Pancreas (tissue), 10 donors: ENCODE measurements at places on chromosomes 6 and 20.

DNA sequence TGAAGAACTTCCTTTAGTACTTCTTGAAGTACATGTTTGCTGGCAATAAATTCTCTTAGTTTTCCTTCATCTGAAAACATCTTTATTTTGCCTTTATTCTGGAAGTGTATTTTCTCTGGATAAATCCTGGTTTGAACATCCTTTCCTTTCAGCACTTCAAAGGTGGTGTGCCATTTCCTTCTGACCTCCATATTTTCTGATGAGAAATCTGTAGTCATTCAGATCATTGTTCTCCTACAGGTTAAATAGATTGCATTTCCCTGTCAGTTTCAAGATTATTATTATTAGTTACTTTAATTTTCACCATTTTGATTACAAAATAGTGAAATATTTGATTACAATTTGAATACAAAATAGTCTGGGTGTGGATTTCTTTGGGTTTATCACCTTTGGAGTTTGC, 134.5 kb downstream of the CDH26 start:
- H3K4me1 ChIP-seq = no peaks in the 10 kb centered on the region
- no peak overlapping the region for H3K4me3 ChIP-seq
- peaks cover 3% of the 10 kb centered on the region for H3K27me3 ChIP-seq
- no peak overlapping the region for H3K27ac ChIP-seq

- no peaks in the 10 kb centered on the region for H3K4me1 ChIP-seq
- H3K27ac ChIP-seq = no peak overlapping the region
- H3K36me3 ChIP-seq = no peaks in the 10 kb centered on the region
- no peaks in the 10 kb centered on the region for H3K27me3 ChIP-seq
Measured at GRCh38 chr6:50963952-50964351, 145.3 kb downstream of the TFAP2B start.

GRCh38 chr20:55415567-55416142, 589.7 kb downstream of the CBLN4 start:
- no peak overlapping the region for H3K4me3 ChIP-seq
- H3K4me1 ChIP-seq = no peaks in the 10 kb centered on the region
- H3K36me3 ChIP-seq = no peaks in the 10 kb centered on the region
- no peak for DNase-seq
- no peak overlapping the region for H3K27ac ChIP-seq

GRCh38 chr20:35517125-35517524, 12.3 kb downstream of the C20orf173 start:
- no peaks in the 10 kb centered on the region for H3K36me3 ChIP-seq
- no peak for DNase-seq
- H3K27me3 ChIP-seq = no peaks in the 10 kb centered on the region
- no peak overlapping the region for H3K4me3 ChIP-seq

- no peaks in the 10 kb centered on the region for H3K27me3 ChIP-seq
- no peak overlapping the region for H3K4me3 ChIP-seq
- no peak for DNase-seq
- no peaks in the 10 kb centered on the region for H3K4me1 ChIP-seq
- H3K36me3 ChIP-seq = no peaks in the 10 kb centered on the region
Measured at GRCh38 chr20:5214826-5215225, 88.0 kb downstream of the CDS2 start.

DNA sequence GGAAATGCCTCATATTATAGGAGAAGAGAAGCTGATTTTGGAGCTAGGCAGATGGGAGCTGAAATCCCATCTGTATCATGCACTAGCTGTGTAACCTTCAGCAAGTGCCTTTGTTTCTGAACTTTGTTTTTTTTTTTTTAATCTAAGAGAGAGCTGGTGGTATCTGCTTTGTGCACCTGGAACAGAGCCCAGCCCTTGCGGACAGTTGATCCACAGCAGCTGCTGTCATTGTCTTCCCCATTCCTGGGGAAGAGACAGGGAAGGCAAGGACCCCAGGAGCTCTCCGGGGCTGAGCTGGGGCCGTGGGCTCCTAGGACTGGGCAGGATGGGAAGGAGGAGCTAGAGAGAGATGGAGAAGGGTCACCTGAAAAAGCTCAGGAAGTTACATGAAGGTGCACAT, 92.1 kb downstream of the SYNJ2 start:
- H3K4me1 ChIP-seq = no peaks in the 10 kb centered on the region
- no peak overlapping the region for H3K4me3 ChIP-seq
- H3K27ac ChIP-seq = no peak overlapping the region
- H3K27me3 ChIP-seq = no peaks in the 10 kb centered on the region
- DNase-seq = no peak
- H3K36me3 ChIP-seq = no peaks in the 10 kb centered on the region

GRCh38 chr20:40738976-40739375, 49.9 kb upstream of the MAFB start:
- no peak for DNase-seq
- no peak overlapping the region for H3K4me3 ChIP-seq
- H3K36me3 ChIP-seq = no peaks in the 10 kb centered on the region
- H3K27me3 ChIP-seq = peaks cover 5% of the 10 kb centered on the region
- H3K27ac ChIP-seq = no peak overlapping the region
- H3K4me1 ChIP-seq = no peaks in the 10 kb centered on the region

DNA sequence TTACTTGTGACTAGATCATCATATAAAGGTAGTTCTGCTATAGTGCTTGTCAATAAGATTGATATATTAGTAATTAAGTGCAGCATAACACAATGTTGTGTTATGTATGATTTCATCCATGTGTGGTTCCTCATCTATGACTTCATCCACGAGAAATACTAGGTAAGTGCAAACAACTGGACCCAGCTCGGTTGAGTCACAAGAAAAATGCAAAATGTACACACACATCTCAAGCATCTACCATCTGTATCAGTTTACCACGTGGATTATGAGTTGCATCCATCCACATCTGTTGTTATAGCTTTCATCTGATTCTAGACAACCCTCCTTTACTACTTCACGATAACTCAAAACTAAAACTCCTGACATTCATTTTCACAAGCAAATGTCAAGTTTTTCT, 517.0 kb upstream of the CITED2 start:
- H3K27ac ChIP-seq = no peak overlapping the region
- DNase-seq = no peak
- H3K4me3 ChIP-seq = no peak overlapping the region
- no peaks in the 10 kb centered on the region for H3K27me3 ChIP-seq
- no peaks in the 10 kb centered on the region for H3K36me3 ChIP-seq
- H3K4me1 ChIP-seq = no peaks in the 10 kb centered on the region

DNA sequence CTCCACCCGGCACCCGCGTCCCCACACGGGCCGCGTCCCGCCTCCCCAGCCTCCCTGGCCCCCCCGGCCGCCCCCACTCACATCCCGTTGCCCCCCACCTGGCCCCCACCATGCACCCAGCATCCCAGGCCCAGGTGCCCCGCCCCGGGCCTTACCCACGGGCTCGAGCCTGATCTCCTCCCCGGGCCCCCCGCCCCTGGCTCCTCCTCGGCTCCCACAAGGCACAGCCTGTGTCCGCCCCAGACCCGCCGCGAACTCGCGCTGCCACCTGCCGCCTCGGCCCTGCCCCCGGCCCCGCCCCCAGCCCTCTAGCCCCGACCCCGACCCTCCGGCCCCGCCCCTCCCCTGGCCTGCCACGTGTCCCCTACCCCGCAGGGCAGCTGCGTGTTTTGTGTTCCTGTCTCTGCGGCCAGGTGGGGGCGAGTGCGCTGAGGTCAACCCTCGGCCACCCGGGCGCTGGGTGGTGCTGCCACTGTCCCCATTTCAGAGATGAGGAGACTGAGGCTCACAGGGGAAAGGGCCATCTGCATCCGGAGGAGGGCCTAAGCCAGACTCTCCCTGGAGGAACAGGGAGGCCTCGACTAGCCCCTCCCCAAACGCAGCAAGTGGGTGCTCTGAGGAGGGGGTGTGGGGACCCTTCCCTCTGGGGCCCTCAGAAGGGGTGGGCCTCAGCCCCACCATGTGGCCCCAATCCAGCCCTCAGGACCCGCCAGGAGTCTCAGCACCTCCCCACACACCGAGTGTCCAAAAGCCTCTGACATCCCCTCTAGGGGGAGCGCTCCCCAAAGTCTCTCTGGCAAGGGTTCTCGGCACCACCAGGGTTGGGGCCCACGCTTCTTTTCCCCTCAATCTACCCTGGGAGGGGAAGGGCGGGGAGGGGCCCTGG, 99.8 kb downstream of the TAF4 start:
- H3K27ac ChIP-seq = no peak overlapping the region
- H3K4me3 ChIP-seq = peak overlapping the region; percentile 20
- DNase-seq = peak; percentile 71
- H3K4me1 ChIP-seq = no peaks in the 10 kb centered on the region

- H3K4me1 ChIP-seq = no peaks in the 10 kb centered on the region
- H3K4me3 ChIP-seq = no peak overlapping the region
- no peaks in the 10 kb centered on the region for H3K36me3 ChIP-seq
- DNase-seq = no peak
- H3K27ac ChIP-seq = no peak overlapping the region
- no peaks in the 10 kb centered on the region for H3K27me3 ChIP-seq
Measured at GRCh38 chr6:129599467-129599866, 110.5 kb downstream of the ARHGAP18 start.

DNA sequence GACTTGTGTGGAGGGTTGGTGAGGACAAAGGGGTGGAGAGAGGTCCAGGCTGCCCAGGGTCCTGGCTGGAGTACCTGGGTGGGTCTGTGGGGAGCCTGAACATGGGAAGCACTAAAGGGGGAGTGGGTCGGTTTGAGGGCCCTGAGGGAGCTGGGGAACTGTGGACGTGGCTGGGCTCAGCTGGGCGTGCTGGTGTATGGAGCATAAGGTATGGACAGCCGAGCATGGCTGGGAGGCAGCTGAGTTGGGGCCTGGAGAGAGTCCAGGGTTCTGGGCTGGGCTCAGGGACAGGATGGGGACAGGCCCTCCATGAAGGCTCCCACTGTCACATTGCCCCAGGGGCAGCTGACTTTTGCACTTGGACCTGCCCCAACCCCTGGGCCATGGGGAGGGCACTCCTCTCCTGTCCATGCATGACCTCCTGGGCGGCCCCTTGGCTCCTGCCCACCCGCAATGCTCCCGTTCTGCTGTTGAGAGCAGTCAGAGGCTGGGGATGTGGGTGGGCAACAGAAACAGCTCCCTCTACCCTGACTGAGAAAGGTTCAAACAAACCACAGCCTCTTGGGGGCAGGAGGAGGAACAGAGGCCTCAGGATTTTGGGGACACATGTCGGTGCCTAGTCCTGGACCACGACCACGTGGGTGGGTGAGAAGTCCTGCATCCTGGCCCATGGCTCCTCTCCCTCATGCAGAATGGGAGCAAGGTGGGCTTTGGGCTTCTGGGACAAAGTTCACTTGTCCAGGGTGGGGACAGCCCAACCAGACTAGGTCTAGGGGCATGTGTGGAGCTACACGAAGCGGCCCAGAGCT, 4.5 kb downstream of the C20orf204 start:
- H3K4me3 ChIP-seq = no peak overlapping the region
- H3K4me1 ChIP-seq = no peaks in the 10 kb centered on the region
- no peak for DNase-seq
- no peaks in the 10 kb centered on the region for H3K36me3 ChIP-seq

- no peaks in the 10 kb centered on the region for H3K27me3 ChIP-seq
- H3K4me3 ChIP-seq = no peak overlapping the region
- peak overlapping the region; percentile 4 for H3K27ac ChIP-seq
- no peak for DNase-seq
- H3K4me1 ChIP-seq = no peaks in the 10 kb centered on the region
Measured at GRCh38 chr6:16698997-16699868, 62.0 kb downstream of the ATXN1 start.

DNA sequence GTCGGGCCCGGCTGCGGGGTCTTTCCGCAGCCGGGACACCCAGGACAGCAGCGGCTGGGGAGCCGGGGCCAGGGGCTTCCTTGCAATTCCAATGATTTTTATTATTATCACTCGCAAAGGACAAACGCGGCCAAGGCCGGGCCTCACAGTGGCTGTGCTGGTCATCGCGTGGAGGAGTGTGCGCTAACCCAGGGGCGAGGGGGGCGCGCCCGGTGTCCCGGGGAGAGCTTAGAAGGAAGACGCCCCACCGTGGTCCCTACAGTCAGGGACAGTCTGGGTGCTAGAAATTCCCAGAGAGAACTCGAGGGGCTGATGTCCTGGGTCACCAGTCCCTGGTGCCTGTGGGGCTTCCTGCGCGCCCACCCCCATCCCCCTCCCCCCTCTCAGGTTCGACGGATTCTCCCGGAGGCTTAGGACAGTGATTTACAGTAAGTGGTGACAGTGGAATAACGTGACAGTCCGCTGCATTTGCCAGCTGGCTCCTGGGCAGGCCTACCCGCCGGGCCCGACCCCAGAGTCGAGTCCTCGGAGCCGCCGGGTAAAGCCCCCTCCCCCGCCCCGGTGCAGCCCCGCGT, 9.5 kb downstream of the FOXC1 start:
- no peaks in the 10 kb centered on the region for H3K36me3 ChIP-seq
- H3K4me1 ChIP-seq = no peaks in the 10 kb centered on the region
- DNase-seq = peak; percentile 50
- no peak overlapping the region for H3K27ac ChIP-seq
- no peaks in the 10 kb centered on the region for H3K27me3 ChIP-seq
- H3K4me3 ChIP-seq = no peak overlapping the region

- H3K27me3 ChIP-seq = no peaks in the 10 kb centered on the region
- no peaks in the 10 kb centered on the region for H3K36me3 ChIP-seq
- no peak overlapping the region for H3K27ac ChIP-seq
Measured at GRCh38 chr6:103193413-103193812, 1666.3 kb downstream of the HACE1 start.

DNA sequence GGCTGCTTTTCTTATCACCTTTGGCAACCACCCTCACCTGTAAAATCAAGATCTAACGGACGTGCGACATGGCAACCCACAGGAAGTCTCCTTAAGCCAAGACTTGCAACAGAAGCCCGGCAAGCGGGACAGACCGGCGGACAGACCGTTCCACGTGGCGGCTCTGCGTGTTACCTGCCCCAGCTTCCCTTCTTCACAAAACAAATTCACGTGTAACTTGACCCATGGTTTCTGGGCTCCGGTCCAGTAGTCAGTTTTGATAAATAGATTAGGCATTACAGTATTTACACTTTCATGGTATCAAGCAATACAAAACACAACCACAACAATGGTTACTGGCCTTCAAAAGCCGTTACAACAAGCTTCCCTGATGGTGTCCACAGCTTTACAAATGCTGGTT, 133.8 kb downstream of the PRND start:
- H3K36me3 ChIP-seq = peaks cover 13% of the 10 kb centered on the region
- no peak overlapping the region for H3K4me3 ChIP-seq
- H3K27ac ChIP-seq = no peak overlapping the region
- no peaks in the 10 kb centered on the region for H3K4me1 ChIP-seq
